Activated CD8-positive, alpha-beta memory T cell treated with anti-CD3 and anti-CD28 coated beads, Interleukin-2, amount 10 ng/mL, durations not matched to agents 7 days and 5 days (primary cell): ENCODE measurements at places on chromosomes 2 and 18. TPM values are rescaled to one million over a fixed set of nuclear protein-coding genes. Genes with fewer than 3 reads are reported as not detected.
A peak's percentile ranks its signal among the peaks of the same experiment; 100 is the strongest.

PLEKHH2 gene
- total RNA-seq = 0.54 TPM

NCKAP1 gene
- 1.6 TPM for total RNA-seq

DNA sequence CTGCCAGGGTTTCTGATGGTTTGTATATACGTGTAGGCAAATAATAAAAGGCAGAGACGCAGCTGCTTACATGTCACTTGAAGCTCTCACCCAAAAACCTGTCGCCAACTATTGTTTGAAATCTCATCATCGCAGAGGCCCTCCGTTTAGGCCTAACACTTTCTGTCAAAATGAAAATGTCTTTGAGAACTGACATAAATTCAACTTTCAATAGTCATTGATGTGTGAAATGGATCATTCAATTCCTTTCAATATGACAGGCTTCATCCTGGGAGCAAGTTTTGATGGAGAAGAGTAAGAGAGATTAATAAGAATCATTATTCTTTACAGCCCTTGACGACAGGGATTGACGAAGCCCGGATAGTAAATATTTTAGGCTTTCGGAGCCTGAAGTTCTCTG lies 2.7 kb downstream of the ACTG2 start:
- H3K4me3 ChIP-seq = no peak overlapping the region
- no peak for DNase-seq
- peak overlapping the region; percentile 6 for H3K27ac ChIP-seq
- no peaks in the 10 kb centered on the region for H3K36me3 ChIP-seq
- H3K4me1 ChIP-seq = peaks cover 40% of the 10 kb centered on the region

DNA sequence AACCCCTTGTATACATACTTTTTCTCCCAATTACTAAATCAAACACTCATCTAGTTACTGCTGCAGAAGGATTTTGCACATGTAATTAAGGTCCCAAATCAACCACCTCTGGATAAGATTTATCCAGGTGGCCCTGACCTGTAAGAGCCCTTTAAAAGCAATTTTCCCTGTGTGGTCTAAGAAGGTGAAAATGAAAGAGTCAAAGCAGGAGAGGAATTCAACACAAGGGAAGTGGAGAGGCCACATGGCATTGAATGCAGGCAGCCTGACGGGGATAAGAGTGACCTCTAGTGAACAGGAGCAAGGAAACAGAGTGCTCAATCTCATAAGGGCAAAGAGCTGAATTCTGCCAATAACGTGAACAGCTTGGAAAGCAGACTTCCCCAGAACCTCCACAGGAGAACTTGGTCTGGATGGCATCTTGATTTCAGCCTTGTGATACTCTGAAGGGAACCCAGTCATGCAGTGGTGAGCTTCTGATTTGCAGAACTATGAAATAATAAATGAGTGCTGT lies 27.2 kb downstream of the PPP3R1 start:
- peaks cover 53% of the 10 kb centered on the region for H3K4me1 ChIP-seq
- H3K27me3 ChIP-seq = no peaks in the 10 kb centered on the region
- DNase-seq = peak; percentile 43

DNA sequence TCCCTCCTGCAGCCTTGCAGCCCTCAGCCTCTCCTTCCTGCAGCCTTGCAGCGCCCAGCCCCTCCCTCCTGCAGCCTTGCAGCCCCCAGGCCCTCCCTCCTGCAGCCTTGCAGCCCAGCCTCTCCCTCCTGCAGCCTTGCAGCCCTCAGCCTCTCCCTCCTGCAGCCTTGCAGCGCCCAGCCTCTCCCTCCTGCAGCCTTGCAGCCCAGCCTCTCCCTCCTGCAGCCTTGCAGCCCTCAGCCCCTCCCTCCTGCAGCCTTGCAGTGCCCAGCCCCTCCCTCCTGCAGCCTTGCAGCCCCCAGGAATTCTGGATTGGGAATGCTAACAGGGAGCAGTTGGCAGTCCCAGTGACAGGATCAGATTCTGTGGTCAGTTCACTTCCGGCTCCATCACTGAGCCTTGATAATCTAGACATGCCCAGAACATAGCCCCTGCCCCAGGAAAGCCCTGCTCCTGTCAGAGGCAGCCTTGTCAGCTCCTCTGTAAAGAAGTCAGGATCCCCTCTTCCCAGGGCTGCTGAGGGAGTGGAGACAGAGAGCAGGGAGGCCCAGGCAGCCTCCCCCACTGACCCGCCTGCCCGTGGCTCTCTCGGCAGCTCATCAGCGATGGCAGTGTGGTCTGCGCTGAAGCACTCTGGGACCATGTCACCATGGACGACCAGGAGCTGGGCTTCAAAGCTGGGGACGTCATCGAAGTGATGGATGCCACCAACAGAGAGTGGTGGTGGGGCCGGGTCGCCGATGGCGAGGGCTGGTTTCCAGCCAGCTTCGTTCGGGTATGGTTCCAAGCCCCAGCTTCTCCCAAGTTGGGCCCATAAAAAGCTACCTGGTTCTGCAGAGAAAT lies 54.8 kb downstream of the FAM168B start:
- H3K27me3 ChIP-seq = peaks cover 49% of the 10 kb centered on the region
- H3K4me1 ChIP-seq = peaks cover 31% of the 10 kb centered on the region
- no peak overlapping the region for H3K27ac ChIP-seq
- H3K4me3 ChIP-seq = no peak overlapping the region
- no peak for DNase-seq

- no peak overlapping the region for H3K27ac ChIP-seq
- no peak overlapping the region for H3K4me3 ChIP-seq
- H3K36me3 ChIP-seq = peaks cover 18% of the 10 kb centered on the region
These were observed 57.7 kb downstream of the CENPO start for GRCh38 chr2:24850944-24851343.

GRCh38 chr2:121595012-121595891 lies 54.0 kb downstream of the CLASP1 start:
- H3K27me3 ChIP-seq = no peaks in the 10 kb centered on the region
- H3K36me3 ChIP-seq = peaks cover 2% of the 10 kb centered on the region
- peaks cover 33% of the 10 kb centered on the region for H3K4me1 ChIP-seq
- H3K27ac ChIP-seq = no peak overlapping the region

DNA sequence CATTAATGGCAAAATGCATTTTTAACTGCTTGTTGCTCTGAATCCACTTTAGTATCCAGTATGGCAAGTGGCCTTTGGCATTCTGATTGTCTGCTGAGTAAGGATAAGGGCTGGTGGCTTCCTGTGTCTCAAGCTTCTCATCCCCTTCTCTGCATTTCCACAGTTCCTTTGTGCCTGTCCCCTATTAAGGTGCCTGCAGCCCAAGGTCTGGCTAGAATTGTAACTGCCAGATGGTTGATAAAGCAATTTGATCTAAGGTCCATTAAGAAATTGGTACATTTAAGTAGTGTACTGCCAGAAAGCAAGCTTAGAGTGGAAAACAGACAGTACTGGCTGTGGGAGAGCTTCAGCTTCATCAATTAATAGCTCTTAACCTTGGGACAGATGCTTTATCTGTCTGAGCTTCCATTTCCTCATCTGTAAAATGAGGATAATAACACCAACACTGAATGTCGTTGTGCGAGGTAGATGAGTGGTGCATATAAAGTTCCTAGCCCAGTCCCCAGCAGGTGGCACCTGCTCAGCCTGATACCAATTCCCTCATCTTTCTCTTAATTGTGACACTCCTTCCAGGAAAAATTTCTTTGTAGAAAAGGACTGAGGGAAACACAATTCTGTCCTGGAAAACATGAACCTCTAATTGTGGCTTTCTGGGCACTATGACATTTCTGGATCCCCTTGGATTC lies 570.6 kb upstream of the GCFC2 start:
- no peak for DNase-seq
- H3K4me1 ChIP-seq = no peaks in the 10 kb centered on the region
- no peaks in the 10 kb centered on the region for H3K27me3 ChIP-seq
- H3K4me3 ChIP-seq = no peak overlapping the region

ALK gene
- not detected for total RNA-seq

TRAPPC8 gene
- total RNA-seq = 33.0 TPM

DNA sequence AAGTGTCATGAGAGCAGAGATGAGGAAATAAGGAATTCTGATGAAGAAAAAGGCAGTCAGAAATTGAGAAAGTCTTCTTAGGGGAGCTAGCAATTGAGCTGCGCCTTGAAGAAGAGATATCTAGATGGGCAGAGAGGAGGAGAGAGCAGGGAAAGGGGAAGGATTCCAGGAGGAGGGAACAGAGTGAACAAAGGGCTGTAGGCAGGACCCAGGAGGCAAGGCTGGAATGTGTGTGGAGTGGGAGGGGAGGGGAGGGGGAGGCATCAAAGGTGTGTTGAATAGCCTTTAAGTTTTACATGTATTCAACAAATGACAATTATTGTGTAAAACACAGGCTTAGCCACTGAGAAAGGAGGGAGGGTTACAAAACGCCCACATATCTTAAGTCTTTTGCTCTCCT lies 164.5 kb downstream of the TDRD15 start:
- no peaks in the 10 kb centered on the region for H3K36me3 ChIP-seq
- H3K4me3 ChIP-seq = no peak overlapping the region
- no peaks in the 10 kb centered on the region for H3K4me1 ChIP-seq

DNA sequence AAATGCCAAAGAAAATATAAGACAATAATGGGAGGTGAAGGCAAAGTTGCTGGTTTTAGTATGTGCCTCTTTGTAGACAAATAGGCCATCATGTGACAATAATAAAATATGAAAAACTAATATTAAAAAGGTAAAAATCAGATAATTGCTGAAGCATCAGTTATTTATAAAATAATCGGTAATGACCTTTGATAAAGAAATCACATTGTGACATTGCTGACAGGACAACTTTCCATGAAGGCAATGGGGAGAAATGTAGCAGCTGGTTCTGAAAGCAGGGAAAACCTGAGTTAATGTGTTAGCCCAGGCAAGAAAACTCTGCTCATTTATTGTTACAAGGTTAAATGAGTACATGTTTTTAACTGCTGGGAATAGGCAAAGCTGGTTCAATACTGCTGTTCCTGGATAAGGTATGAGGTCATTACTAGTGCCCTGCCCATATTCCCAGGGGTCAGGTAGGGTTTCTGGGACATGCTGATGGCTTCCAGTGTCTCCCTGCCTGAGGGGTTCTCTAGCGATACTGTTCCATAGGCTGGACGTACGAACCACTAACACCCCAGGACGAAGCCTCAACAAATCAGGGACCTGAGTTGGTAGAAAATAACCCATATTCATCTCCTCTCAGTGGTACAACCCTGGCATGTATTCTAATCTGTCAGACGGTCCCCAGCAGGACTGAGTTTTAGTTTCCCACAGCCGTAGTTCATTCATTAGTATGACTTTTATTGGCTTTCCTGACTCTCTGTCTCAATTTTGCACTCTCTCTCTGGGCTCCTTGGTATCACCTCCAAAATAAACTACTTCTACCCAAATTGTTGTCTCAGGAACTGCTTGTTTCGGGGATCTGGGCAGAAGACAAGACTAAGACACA lies 355.9 kb downstream of the TXNL1 start:
- DNase-seq = no peak
- no peaks in the 10 kb centered on the region for H3K36me3 ChIP-seq
- H3K27me3 ChIP-seq = no peaks in the 10 kb centered on the region
- no peak overlapping the region for H3K4me3 ChIP-seq
- H3K4me1 ChIP-seq = no peaks in the 10 kb centered on the region

DNA sequence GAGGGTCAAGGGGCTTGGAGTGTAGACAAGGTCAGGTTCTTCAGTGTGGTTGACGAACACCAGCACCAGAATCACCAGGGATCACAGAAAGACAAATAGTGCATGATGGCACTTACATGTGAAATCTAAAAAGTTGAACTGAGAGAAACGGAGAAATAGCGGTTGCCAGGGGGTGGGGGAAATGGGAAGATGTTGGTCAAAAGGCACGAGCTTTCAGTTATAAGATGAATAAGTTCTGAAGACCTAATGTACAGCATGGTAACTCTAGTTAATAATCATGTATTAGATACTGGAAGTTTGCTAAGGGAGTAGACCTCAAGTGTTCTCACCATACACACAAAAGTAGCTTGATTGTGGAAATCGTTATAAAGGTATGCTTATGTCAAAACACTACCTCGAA lies 43.7 kb upstream of the DARS1 start:
- no peak overlapping the region for H3K27ac ChIP-seq
- peaks cover 2% of the 10 kb centered on the region for H3K36me3 ChIP-seq
- peaks cover 4% of the 10 kb centered on the region for H3K4me1 ChIP-seq
- no peak for DNase-seq
- no peaks in the 10 kb centered on the region for H3K27me3 ChIP-seq
- no peak overlapping the region for H3K4me3 ChIP-seq

DNA sequence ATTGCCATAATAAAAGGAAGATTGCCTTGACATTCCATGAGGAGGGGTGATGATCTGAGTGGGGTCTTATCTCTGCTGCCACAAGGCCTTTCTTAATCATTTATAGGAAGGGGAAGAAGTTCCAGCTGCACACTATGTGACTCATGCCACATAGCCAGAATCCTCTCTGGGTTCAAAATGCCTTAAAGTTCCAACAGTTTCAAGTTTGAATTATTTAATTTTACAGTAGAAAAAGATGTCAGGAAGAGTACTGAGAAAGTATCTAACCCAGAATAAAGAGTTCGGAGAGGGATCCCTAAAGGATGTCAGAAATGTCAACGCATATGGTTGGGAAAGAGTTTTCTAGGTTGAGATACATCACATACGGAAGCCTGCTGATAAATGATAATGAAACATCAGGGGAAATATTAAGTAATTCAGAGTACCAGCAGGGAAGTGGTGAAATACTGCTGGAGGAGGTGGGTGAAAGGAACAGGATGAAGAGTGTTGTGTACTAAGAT lies 999.9 kb downstream of the TSN start:
- H3K4me3 ChIP-seq = no peak overlapping the region
- H3K36me3 ChIP-seq = no peaks in the 10 kb centered on the region
- H3K27ac ChIP-seq = no peak overlapping the region
- H3K4me1 ChIP-seq = no peaks in the 10 kb centered on the region
- H3K27me3 ChIP-seq = no peaks in the 10 kb centered on the region
- DNase-seq = no peak

GRCh38 chr2:190791347-190791975 lies 89.2 kb upstream of the GLS start:
- H3K27ac ChIP-seq = no peak overlapping the region
- peaks cover 2% of the 10 kb centered on the region for H3K36me3 ChIP-seq
- no peak overlapping the region for H3K4me3 ChIP-seq
- H3K27me3 ChIP-seq = no peaks in the 10 kb centered on the region
- peaks cover 26% of the 10 kb centered on the region for H3K4me1 ChIP-seq

DNA sequence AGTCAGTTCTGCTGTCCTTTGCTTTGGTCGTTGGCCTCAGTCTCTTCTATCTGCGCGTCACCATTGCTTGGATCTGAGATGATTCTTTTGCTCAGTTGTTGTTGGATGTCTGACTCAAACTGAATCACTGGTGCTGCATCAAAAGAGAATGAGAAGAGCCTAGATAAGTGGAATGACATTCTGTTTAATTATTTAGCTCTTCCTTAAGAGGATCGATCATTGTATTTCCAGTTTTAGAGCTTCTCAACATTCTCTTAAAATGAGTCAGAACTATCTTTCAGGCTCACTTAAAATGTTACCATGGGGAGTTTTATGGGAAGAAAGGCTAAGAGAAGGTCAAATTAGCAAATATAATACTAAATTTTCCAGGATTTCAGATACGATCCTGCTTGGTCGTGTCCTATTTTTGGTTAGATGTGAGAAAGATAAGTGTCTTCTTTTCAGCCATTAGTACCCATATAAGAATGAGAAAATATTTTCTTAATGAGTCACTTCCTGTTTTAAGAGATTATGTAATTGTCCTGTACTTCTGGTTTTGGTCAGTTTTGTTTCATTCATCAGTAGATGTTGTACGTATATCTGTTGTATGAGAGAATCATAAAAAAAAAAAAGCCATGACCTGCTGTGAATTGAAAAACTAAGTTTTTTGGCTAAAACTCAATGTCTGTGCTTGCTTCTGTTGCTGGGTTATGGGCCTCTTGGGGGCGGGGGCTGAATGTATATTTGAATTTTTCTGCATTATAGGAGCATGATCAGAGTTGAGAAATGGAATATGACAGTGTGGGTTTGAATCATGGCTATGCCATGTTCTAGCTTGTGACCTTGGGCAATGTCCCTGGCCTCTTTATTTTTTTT lies 31.6 kb upstream of the CASP10 start:
- H3K27ac ChIP-seq = peak overlapping the region; percentile 69
- peaks cover 36% of the 10 kb centered on the region for H3K4me1 ChIP-seq
- no peaks in the 10 kb centered on the region for H3K27me3 ChIP-seq
- DNase-seq = no peak
- peaks cover 67% of the 10 kb centered on the region for H3K36me3 ChIP-seq
- no peak overlapping the region for H3K4me3 ChIP-seq

REG3G gene
- total RNA-seq = not detected

SCRN3 gene
- total RNA-seq = 16.9 TPM
